K562 (cell line): ENCODE measurements at places on chromosomes 4 and X. TPM values are rescaled to one million over a fixed set of nuclear protein-coding genes. Genes with fewer than 3 reads are reported as not detected.

- H3K4me3 ChIP-seq, result no peak overlapping the region
- DNase-seq, result no peak
- no peaks in the 10 kb centered on the region for H3K4me1 ChIP-seq
- no peak overlapping the region for H3K27ac ChIP-seq
- H3K36me3 ChIP-seq, result peaks cover 81% of the 10 kb centered on the region
Measured at GRCh38 chr4:3130826-3131225, 56.3 kb downstream of the HTT start.

DNA sequence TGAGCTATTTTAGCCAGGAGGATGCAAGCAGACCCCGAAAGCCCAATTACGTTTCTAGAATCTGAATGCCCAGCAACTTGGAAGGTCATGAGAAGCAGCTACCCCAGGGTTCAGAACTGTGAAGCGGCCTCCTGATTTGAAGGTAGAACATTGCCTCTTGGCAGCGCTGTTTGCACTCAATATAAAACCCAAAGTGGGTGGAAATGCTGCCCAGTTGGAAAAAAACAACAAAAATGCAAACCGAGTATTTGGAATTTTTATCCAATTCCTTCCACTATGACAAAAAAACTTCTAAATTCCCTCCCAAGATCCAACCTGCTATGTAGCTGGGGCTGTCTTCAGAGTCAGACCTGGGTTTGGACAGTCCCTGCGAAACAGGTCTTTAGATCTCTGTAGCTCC is 103.3 kb upstream of the RBPJ start:
- H3K4me1 ChIP-seq, result no peaks in the 10 kb centered on the region
- no peak overlapping the region for H3K4me3 ChIP-seq
- no peaks in the 10 kb centered on the region for H3K36me3 ChIP-seq

Gene ARAP2
- 0.18 and 0.22 TPM in 2 replicates for total RNA-seq

Gene NUDT6
- 9.4 and 9.5 TPM in 2 replicates for total RNA-seq

- DNase-seq, result no peak
- H3K4me1 ChIP-seq, result no peaks in the 10 kb centered on the region
- no peak overlapping the region for H3K4me3 ChIP-seq
- H3K27ac ChIP-seq, result no peak overlapping the region
- no peaks in the 10 kb centered on the region for H3K36me3 ChIP-seq
- H3K27me3 ChIP-seq, result no peaks in the 10 kb centered on the region
Measured at GRCh38 chr4:70637239-70637913, 8.8 kb downstream of the ENAM start.

DNA sequence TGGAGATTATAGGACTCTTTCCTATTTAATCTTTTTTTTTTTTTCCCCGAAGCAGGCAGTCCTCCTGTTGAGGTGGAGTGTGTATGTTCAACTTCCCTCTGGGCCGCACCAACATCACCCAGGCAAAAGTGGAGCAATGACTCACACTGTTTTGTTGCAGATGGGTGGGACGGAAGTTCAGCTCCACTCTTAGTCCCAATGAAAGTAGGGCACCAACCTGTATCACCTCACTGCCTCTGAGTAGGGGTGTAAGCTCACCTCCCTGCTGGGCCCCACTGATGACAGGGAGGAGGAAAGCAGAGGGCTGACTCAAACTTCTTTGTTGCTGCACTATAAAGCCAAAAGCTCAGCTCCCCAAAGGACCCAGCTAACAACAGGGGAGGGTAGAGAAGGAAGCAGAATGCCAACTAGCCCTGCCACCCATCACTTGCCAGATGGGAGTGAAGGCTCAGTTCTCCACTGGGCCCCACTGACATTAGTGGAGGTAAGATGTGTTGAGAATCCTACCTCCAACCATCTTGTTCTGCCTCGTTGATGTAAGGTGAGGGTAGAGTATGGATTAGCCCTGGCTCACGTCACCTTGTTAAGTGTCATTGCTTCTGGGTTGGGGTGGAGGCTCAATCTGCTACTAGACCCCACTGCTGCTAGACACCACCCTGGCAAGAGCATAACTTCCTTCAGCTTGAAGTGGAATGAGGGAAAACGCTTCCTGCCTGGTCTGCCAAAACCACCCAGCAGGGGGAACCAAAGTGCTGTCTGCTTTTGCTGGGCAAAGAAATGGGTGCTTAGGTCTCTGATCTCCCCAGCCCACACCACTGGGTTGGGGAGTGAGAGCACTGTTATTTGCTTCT is 14.1 kb downstream of the RPS6KA3 start:
- H3K36me3 ChIP-seq, result peaks cover 16% of the 10 kb centered on the region; the same call in 2 of the 3 replicates
- DNase-seq, result peak; percentile 42
- no peaks in the 10 kb centered on the region for H3K27me3 ChIP-seq
- no peak overlapping the region for H3K27ac ChIP-seq
- no peak overlapping the region for H3K4me3 ChIP-seq

Gene IL21
- 0.18 TPM in 1 of 2 replicates, not detected in the other for total RNA-seq

Gene RBM47
- total RNA-seq, result 6.4 and 8.9 TPM in 2 replicates

DNA sequence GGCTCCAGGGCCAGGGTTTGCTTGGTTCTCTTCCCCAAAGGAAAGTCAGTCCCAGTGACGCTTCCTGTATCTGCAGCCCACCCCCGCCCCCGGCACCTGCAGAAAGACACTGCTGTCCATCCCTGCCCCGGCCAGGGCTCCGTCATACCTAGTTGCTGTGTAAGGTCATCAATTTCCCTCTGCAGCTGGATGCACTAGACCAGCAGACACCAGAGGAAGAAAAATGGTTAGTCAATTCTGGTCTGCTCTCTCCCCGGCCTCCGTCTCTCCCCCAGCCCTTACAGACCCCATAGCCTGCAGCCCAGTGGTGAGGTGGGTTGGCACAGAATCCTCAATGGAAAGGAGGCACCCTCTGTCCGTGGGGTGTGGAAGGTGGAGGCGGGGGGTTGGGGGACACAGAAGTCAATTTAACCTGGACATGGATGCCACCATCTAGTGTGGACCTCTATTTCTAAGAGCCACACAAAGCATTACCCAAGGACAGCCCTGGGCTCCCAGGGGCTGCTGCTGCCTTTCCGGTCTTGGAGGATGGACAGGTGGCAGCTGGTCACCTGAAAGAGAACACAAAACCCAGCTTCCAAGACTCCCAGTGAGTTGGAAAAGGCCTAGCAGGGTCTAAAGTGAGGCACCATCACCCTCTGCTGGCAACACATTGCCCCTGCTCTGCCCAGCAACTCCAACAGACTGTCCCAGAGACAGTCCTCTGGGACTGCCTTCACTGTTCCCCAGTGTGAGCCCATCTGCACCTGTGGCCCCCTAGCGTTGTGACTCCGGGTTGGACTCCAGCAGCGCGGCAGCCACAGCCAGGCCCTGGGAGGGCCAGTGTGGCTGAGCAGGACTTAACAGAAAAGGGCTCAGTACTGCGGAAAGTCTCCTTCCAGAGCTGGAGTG is 40.2 kb upstream of the NHSL2 start:
- no peak for DNase-seq
- peaks cover 11% of the 10 kb centered on the region; the same call in 1 of the 2 replicates for H3K4me1 ChIP-seq
- peaks cover 81% of the 10 kb centered on the region for H3K27me3 ChIP-seq
- H3K4me3 ChIP-seq, result no peak overlapping the region

- no peaks in the 10 kb centered on the region for H3K4me1 ChIP-seq
- H3K4me3 ChIP-seq, result no peak overlapping the region
- H3K27me3 ChIP-seq, result no peaks in the 10 kb centered on the region
- H3K27ac ChIP-seq, result no peak overlapping the region
- no peaks in the 10 kb centered on the region for H3K36me3 ChIP-seq
- DNase-seq, result no peak
Measured at GRCh38 chr4:13126976-13127910, 356.9 kb downstream of the RAB28 start.

DNA sequence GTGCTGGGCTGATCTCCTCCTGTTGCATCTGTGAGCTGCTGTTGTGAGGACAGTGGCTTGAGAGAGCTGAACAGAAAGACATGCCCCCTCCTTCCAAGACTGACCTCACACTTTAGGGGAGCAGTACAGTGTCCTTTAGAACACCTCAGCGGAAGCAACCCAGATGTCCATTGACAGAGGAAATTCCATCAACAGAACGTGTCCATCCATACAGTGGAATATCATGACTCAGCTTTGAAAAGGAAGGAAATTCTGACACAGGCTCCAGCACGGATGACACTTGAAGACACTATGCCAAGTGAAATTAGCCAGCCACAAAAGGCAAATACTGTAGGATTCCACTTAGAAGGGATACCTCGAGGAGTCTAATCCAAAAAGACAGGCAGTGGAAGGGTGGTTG is 103.5 kb downstream of the GPR143 start:
- H3K27me3 ChIP-seq, result no peaks in the 10 kb centered on the region
- H3K4me3 ChIP-seq, result no peak overlapping the region
- peaks cover 12% of the 10 kb centered on the region; the same call in 2 of the 3 replicates for H3K36me3 ChIP-seq
- DNase-seq, result no peak

Gene TEX13A
- not detected in 2 replicates for total RNA-seq

- H3K4me1 ChIP-seq, result no peaks in the 10 kb centered on the region
- H3K36me3 ChIP-seq, result no peaks in the 10 kb centered on the region
- H3K4me3 ChIP-seq, result no peak overlapping the region
- no peak overlapping the region for H3K27ac ChIP-seq
- no peaks in the 10 kb centered on the region for H3K27me3 ChIP-seq
Measured at GRCh38 chrX:69362354-69362753, 141.8 kb upstream of the NALF2 start.

Gene ANAPC4
- total RNA-seq, result 29.6 and 32.2 TPM in 2 replicates

DNA sequence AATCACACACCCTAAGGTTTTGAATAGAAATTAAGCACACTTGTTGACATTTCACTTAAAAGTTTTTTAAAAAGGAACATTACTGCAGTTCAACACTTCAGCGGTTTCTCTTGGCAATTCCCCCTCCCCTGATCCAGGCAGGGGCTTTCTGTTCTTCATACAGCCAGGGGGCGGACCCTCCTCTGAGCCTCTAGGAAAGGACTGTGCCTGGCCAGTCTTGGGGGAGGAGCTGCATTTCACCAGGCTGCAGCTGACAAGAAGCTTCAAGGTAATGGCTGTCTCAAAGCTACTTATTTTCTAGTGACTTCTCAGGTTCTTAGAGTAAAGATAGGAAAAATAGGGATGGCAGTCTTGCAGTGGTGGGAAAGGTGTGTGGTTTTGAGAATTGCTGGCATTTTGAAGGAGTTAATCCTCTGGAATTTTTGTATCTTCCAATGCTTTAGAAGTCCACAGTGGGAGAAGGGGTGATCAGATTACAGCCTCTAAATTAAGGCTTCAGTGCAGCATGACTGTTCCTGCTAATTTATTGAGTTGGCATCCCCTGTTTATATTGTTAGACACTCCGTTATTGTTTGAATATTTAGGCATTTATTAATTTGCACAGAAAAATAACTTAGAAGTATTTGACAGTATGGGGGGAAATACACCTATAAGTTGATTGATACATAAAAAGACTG is 33.5 kb downstream of the PWWP3B start:
- no peaks in the 10 kb centered on the region for H3K27me3 ChIP-seq
- H3K27ac ChIP-seq, result no peak overlapping the region
- H3K4me3 ChIP-seq, result no peak overlapping the region
- no peaks in the 10 kb centered on the region for H3K4me1 ChIP-seq
- H3K36me3 ChIP-seq, result no peaks in the 10 kb centered on the region

GRCh38 chr4:41572516-41572915 is 34.6 kb downstream of the LIMCH1 start:
- H3K27ac ChIP-seq, result no peak overlapping the region
- DNase-seq, result no peak
- no peak overlapping the region for H3K4me3 ChIP-seq

Gene MAGED4
- not detected in 2 replicates for total RNA-seq

DNA sequence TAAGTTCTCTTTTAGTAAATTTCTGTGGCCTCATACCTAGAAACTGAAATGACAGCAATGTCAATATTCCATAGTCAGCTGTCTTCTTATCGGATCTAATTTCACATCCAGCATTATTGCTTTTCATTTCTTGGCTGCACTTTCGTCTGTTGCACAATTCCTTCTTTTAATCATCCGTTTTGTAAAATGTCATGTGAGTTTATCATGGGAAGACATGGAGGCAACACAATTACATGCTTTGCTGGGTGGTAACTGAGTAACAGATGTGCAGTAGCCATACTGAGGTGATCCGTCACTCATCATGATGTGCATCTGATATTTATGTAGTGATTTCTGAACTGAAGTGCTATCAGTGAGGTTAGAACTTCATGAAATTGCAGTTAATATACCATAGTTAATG is 68.3 kb upstream of the SLC7A11 start:
- no peaks in the 10 kb centered on the region for H3K36me3 ChIP-seq
- H3K4me3 ChIP-seq, result no peak overlapping the region
- no peak overlapping the region for H3K27ac ChIP-seq
- no peaks in the 10 kb centered on the region for H3K4me1 ChIP-seq
- H3K27me3 ChIP-seq, result no peaks in the 10 kb centered on the region

DNA sequence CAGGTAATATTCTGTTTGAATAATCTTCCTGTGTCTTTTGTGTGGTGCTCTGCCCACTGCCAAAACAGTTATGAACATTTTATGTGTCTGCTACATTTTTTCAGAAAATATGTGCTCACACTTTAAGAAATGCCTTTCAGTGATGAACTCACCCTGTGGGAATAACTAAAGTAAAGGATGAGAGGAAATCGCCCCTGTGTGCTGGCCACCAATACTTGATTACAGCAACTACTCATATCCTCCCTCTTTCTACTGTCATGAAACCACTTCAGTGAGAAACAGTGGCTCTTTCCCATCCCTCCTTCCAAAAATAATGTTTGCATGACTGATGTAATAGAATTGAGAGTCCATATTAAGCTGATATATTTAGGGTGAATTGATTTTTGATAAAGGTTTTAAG is 900.9 kb downstream of the RAB28 start:
- no peaks in the 10 kb centered on the region for H3K4me1 ChIP-seq
- no peaks in the 10 kb centered on the region for H3K27me3 ChIP-seq
- H3K27ac ChIP-seq, result no peak overlapping the region
- no peak overlapping the region for H3K4me3 ChIP-seq
- DNase-seq, result no peak
- no peaks in the 10 kb centered on the region for H3K36me3 ChIP-seq

DNA sequence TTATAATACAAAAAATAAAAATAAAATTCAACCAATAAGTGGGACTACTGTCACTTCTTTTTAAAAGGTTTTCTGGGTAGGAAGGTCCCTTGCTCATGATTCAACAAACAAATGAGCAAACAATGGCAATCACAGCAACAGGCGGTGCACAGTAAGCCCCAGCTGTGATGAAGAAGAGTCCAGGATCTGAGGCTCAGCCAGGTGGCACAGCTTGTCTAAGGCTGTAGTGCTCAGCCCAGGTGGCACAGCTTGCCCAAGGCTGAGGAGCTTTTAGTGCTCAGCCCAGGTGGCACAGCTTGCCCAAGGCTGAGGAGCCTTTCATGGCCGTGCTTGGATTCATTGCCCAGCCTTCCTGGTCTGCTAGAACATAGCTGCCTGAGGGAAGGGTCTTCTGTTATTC is 75.0 kb downstream of the ZFYVE28 start:
- no peak for DNase-seq
- no peak overlapping the region for H3K4me3 ChIP-seq
- H3K36me3 ChIP-seq, result peaks cover 20% of the 10 kb centered on the region; the same call in 1 of the 3 replicates
- no peak overlapping the region for H3K27ac ChIP-seq

Gene ZNF157
- not detected in 2 replicates for total RNA-seq

- H3K27me3 ChIP-seq, result no peaks in the 10 kb centered on the region
- H3K4me1 ChIP-seq, result no peaks in the 10 kb centered on the region
- no peaks in the 10 kb centered on the region for H3K36me3 ChIP-seq
- DNase-seq, result no peak
- H3K4me3 ChIP-seq, result no peak overlapping the region
Measured at GRCh38 chr4:100486496-100486895, 31.3 kb downstream of the EMCN start.

GRCh38 chr4:23700197-23700596 is 189.7 kb downstream of the PPARGC1A start:
- no peaks in the 10 kb centered on the region for H3K4me1 ChIP-seq
- H3K27me3 ChIP-seq, result no peaks in the 10 kb centered on the region
- no peak overlapping the region for H3K4me3 ChIP-seq
- no peaks in the 10 kb centered on the region for H3K36me3 ChIP-seq
